Adrenal gland (tissue), 19 donors: ENCODE measurements at places on chromosomes 13 and 19. TPM values are rescaled to one million over a fixed set of nuclear protein-coding genes. Genes with fewer than 3 reads are reported as not detected.

The DLEU7 gene
- 0.36 TPM for total RNA-seq

The MCF2L gene
- 24.9 TPM for total RNA-seq

The TGFBR3L gene
- not detected for total RNA-seq

The TUBB4A gene
- 166 TPM for total RNA-seq

The PRODH2 gene
- total RNA-seq, result 0.46 TPM

The HIPK4 gene
- 0.11 TPM for total RNA-seq

The CPAMD8 gene
- total RNA-seq, result 5.2 TPM

The BRSK1 gene
- total RNA-seq, result 8.7 TPM

The FRY gene
- 6.8 TPM for total RNA-seq

The PSG6 gene
- not detected for total RNA-seq

The ICAM4 gene
- total RNA-seq, result 0.61 TPM

The NXNL1 gene
- 0.92 TPM for total RNA-seq

The COL4A1 gene
- 182 TPM for total RNA-seq

The ZNF132 gene
- 4.5 TPM for total RNA-seq

The ZNF541 gene
- total RNA-seq, result 12.9 TPM

The RABAC1 gene
- 136 TPM for total RNA-seq

The POU2F2 gene
- 3.2 TPM for total RNA-seq

The SPRED3 gene
- 0.34 TPM for total RNA-seq

The IQCN gene
- 5.4 TPM for total RNA-seq

The ZFP82 gene
- total RNA-seq, result 2.8 TPM

The ZNF208 gene
- total RNA-seq, result 1.7 TPM

The LRRC4B gene
- total RNA-seq, result 8.8 TPM

The LIN37 gene
- total RNA-seq, result 11.6 TPM

The QPCTL gene
- total RNA-seq, result 5.2 TPM

The KLF12 gene
- total RNA-seq, result 4.5 TPM

The ANGPTL8 gene
- 0.39 TPM for total RNA-seq

The RDH8 gene
- not detected for total RNA-seq

The SYNE4 gene
- 0.28 TPM for total RNA-seq

The PABPC3 gene
- 0.11 TPM for total RNA-seq

The VSTM1 gene
- not detected for total RNA-seq

The TSHZ3 gene
- total RNA-seq, result 8.6 TPM

The FCAR gene
- 0.28 TPM for total RNA-seq

The SHANK1 gene
- 13.6 TPM for total RNA-seq

The CYP2A7 gene
- not detected for total RNA-seq
